ENCODE measurements at places on chromosomes 1 and 21. TPM values are rescaled to one million over a fixed set of nuclear protein-coding genes. Genes with fewer than 3 reads are reported as not detected.

The GBP2 gene
- 58.3 TPM for total RNA-seq

- DNase-seq, result peak; percentile 49
These were observed 593.4 kb downstream of the PTPRU start for GRCh38 chr1:29829448-29830344.

The LCK gene
- total RNA-seq, result 1.3 TPM

DNA sequence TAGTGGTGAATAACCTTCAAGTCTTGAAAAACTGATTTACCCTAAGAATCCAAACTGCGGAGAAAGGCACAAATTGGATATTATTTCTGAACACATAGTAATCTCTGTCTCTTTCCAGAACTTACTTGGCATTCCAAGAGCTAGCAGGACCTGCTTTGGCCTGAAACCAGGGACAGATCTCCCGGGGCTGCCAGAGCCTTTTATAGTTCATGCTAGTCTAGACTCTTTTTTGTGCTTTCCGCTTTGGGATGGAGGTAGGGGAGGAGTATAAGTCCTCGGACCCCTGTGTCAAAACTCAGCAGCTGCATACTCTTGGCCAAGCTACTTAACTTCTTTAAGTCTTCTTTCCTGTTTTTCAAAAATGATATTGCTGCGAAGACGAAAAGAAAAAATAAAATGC is 3.8 kb upstream of the RYR2 start:
- DNase-seq, result no peak

All from posterior vena cava (tissue), 2 donors.